ENCODE measurements at places on chromosomes 5 and 9.

- DNase-seq = no peak
These were observed 12.0 kb upstream of the THG1L start for GRCh38 chr5:157719245-157719644.

- DNase-seq = no peak
These were observed 59.0 kb upstream of the RARS1 start for GRCh38 chr5:168427224-168427623.

GRCh38 chr5:177382423-177383029 lies 1.7 kb upstream of the SLC34A1 start:
- no peak for DNase-seq

GRCh38 chr5:171432076-171432475 lies 12.6 kb downstream of the FGF18 start:
- DNase-seq = no peak

- DNase-seq = no peak
These were observed at the start of gene SYK for GRCh38 chr9:90801241-90801972. Gene SYK, plus strand, starts transcription at chr9:90801819. Its CDS starts 42,080 bp downstream, at chr9:90843899.

GRCh38 chr5:113489299-113489698 lies 1.0 kb upstream of the MCC start:
- no peak for DNase-seq

All from stimulated activated CD8-positive, alpha-beta memory T cell treated with anti-CD3 and anti-CD28 coated beads, Interleukin-7, amount 100 ng/mL, for 24 hours (primary cell).